HTR-8/SVneo (cell line): ENCODE measurements at places on chromosomes 12 and 14.

- no peak for DNase-seq
Measured at GRCh38 chr12:11773889-11774677, 124.6 kb downstream of the ETV6 start.

GRCh38 chr12:93766796-93767523 is 89.8 kb downstream of the CRADD start:
- peak; percentile 41 for DNase-seq

DNA sequence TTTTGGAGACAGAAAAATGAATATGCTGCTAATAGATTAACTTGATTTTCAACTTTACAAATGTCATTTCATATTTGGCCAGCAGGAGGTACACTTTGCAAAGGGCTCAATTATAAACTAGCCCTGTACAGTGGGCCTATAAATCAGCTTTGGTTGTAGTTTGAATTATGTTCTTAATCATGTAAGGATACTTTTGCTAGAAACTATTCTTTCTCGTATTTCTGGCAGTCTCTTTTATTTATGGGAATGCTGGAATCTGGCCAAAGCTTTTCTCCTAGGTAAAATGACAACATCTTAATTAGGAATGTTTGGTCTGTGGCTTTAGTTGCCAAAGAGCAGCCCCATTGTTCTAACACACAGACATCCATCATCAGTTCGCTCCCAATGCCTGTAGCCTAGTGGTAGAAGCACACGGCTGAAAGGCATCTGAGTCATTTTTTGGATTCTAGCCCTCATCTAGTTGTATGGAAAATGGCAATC is 1322.3 kb upstream of the SEL1L start:
- peak; percentile 41 for DNase-seq

GRCh38 chr12:94228488-94228907 is 80.1 kb downstream of the PLXNC1 start:
- DNase-seq: no peak

DNA sequence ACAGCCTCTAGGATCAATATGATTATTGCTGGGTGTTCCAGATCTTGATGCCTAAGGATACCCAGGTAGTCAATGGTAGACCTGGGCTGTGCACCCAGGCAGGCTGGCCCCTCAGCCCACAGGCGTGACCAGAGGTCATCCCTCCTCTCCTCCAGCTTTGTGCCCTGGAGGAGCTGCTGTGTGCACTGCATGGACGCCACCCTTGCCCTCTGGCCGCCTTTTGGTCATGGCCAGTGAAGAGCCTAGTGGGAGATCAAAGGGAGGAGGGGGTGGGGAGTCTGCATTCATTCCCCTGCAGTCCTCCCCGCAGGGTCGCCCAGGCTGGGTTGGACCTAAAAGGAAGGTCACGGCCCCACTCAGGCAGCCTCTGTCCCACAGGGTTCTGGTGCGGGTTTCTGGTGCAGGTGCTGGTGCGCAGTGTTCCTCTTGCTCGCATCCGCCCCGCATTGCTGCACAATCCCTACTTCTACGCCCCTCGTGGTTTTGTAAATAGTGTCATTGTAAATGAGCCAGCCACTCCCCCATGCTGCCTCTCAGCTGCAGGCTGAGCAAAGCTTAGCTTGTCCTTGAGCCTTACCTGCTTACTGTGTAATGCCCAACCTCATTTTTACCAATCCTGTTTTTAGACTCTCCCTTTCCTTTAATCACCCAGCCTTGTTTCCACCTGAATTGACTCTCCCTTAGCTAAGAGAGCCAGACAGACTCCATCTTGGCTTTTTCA is 55.3 kb downstream of the PSMA6 start:
- no peak for DNase-seq

GRCh38 chr12:69136931-69137613 is 102.3 kb upstream of the CPSF6 start:
- DNase-seq: no peak

DNA sequence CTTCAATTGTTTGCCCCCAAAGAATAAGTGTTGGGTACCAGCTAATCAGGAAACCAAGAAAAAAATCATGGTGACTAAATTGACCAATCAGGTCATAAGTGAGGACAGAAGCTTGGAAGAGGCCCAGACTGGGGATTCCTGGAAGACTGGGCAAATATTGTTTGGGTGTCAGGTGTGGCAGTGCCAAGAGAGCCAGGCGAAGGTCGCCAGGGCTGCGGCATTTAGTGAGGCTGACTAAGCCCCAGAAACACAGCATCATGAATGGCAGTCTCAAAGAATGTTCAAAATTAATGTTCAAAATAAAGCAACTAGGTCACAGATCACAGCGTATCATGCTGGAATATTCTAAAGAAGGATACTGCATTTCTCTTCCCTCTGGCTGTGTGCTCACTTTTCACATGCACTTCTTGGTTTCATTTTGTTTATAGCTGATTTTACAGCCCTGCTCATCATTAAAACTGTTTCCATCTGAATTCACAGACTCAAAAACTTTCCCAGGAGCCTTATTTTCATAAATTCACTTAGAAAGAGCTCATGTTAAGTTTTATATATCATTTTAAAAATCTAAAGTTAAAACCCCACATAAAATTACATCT is 85.3 kb upstream of the OVCH1 start:
- DNase-seq: no peak

GRCh38 chr14:65162031-65162430 is 59.7 kb upstream of the MAX start:
- DNase-seq: no peak

DNA sequence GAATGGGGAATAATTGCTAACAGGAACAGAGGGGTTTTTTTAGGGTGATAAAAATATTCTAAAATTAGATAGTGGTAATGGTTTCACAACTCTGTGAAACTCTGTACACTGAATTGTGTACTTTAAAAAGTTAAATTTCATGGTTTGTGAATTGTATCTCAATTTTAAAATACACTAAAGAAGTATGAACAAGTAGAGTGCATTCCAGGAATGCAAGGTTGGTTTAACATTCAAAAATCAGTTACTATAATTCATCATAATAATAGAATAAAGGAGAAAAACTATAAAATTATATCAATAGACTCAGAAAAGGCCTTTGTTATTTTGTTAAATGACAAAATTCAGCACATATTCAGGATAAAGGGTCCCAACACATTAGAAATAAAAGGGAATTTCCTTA is 11.1 kb upstream of the BATF start:
- no peak for DNase-seq

DNA sequence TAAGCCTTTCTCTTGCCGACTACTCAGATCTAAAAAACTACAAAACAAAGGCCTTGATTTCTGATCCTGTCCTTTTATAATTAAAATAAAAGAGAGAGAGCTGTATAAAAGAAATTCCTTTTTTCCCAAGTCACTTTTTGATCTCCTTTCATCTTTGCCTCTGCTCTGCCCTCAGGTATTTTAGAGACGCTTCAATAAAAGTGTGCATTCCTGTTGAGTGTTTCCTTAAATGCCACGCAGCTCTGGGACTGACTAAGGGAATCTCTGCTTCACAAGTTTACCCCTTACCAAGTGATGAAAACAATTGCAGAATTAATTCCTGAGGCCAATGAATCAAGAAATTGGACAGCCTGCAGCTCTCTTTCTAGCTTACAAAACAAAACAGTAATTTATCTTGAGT is 1109.8 kb downstream of the TMTC2 start:
- no peak for DNase-seq

DNA sequence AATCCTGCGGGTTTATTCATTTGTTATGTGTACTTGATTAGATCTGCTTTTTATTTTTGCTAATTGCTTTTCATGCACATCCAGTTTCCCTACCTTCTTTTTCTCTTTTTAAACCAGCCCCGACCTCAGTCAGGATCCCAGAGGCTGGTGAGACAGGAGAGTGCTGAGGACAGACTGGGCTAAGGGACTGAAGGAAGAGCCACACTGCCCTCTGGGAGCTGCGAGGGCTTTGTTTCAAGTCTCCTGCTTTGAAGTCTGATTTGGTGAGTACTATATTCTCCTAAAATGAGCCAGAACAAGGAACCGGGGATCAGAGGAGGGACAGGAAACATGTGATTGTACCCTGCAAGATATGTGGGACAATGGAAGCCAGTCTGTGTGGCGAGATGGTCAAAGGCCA is 23.9 kb downstream of the PRICKLE1 start:
- no peak for DNase-seq

DNA sequence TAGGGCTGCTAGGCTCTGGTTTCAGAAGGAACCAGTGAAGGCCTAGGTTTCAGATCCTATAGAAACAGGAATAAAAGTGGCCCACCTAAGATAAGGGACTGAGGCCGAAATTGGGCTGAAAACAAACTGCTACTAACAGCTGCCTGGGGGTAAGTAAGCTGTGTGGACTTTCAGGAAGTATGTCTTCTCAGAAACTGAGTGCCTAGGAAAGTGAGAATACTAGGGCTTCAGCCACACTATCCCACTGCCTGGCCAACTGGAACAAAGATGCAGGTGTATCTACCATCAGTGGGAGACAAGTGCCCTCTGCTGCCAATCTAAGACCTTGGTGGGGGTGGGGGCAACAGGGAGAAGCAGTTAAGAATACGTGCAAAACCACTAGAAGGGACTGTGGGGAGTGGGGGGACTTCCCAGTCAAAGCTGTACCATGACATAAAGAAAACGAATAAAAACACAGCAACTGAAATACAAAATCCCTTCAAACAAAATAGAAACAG is 82.5 kb downstream of the MED13L start:
- DNase-seq: no peak

DNA sequence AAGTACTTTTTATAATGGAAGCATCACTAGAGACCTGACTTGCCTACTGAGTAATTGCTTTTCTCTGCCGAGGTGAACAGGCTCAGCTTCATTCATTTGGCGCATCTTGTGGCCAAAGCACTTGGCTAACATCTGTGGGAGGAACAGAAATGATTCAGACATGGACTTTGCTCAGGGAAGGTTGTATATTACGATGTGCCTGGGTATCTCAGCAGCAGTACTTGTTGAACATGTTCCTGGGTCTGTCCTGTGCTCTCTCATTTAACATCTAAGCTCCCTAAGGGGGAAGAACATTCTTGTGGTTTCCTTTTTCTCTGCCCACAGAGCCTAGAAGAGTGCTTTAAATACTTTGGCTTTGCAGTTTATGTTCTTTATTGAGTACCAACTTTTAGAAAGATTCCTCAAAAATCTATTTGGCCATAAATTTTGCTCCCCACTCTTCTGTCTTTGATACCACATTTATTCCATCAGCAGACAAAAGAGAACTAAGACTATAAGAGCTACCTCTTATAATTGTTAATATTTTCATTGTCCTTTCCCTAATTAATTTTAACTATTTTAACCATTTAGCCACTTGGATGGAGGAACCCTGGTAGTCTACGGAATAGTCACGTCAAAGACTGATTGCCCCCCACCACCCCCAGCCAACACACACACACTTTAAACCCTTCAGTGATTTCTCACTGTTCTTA is 101.2 kb upstream of the EGLN3 start:
- DNase-seq: peak; percentile 31

DNA sequence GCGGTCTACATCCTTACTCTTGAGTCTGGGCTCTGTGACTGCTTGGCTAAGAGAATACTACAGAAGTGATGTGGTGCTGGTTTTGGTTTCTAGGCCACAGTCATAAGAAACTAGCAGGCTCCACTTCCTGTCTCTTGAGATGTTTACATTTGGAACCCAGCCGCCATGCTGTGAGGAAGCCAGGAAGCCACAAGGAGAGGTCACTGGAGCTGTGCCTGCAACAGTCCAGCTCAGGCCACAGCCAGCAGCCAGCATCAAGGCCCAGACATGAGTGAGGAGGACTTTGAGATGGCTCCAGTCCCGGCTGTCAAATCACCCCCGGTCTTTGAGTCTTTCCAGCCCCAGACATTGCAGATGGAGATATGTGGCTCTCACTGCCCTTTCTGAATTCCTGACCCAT is 12.9 kb upstream of the FAM181A start:
- DNase-seq: no peak

DNA sequence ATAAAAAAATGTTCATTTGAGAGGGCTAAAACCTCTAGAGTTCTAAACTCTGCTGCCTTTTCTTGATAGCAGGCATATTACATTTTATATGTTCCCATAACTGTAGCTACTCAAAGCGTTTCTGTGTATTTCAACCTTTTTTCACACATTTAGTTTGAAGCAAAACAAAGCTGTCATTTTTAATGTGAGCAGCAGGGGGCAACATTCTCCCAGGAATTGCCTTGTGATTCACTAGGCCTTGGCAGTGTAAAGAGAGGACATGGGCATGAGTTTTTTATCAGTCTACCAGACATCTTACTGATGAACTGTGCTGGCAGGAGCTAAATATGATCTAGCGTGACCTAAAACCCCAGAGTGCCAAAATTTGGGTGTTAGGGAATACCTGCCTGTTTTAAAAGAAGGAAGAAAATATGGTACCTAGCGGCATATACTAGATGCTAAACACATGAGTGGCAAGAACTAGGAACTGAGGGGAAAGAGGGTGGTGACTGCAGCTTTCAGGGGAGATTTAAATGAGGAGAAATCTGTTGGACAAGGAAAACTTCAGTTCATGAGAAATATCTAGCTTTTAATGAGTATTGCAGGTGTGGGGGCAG is 65.3 kb downstream of the IFT43 start:
- DNase-seq: peak; percentile 90

- DNase-seq: no peak
Measured at GRCh38 chr12:50257236-50258166, 25.8 kb downstream of the LIMA1 start.

GRCh38 chr14:21026274-21026987 is 1.6 kb upstream of the NDRG2 start:
- no peak for DNase-seq

DNA sequence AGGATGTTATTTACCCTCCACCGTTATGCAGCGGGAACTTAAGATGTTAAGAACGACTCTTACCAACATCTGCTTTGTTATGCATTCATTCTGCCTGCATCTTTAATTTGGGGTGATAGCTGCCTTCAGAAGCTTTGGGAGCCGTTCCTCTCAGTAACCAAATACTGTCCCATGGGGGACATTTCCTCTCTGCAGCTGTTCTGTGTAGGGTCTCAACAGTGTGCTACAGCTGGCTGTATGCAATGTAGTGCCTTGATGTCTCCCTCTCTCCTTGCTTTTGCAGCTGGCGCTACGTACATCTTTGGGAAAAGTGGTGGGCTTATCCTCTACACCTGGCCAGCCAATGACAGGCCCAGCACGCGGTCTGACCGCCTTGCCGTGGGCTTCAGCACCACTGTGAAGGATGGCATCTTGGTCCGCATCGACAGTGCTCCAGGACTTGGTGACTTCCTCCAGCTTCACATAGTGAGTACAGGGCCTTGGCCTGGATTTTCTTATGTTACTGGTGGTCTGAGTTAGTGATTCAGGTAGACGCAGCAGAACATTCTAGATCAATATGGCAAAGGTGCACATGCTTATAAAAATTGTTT is 744.3 kb downstream of the DIO2 start:
- DNase-seq: no peak

DNA sequence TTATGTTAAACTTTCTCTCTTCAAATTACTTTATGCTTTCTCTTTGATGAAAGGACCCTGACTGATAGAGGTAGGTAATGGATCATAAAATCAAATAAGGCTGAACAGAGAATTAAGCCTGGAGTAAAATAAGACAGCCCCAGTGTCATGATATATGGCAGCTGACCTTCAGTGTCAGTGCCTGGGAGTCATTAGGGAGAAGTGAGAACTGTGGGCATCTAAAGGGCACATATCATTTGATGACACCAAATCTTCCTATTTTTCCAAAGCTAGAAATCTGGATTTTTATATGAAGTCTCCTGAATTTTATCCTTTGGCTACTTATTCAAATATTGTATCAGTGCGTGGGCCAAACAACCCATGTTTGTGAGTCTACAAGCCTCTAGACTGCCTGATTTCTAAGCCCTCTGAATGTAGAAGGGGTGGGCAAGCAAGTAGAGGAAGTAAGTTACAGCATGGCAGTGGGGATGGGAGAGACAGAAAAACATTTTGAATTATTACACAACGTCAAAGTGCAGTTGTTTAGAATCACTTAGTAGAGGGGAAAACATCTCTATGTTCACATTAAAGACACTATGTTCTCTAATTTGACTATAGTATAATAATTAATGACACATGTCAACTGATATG is 10.0 kb downstream of the SLC39A9 start:
- DNase-seq: no peak
